ENCODE measurements at places on chromosomes 16 and 17.

- DNase-seq: no peak
These were observed 52.8 kb downstream of the ABR start for GRCh38 chr17:1126801-1127550.

GRCh38 chr17:60129164-60129563 lies 20.6 kb upstream of the CA4 start:
- no peak for DNase-seq

GRCh38 chr16:50476486-50477255 lies 71.5 kb upstream of the NKD1 start:
- no peak for DNase-seq

- DNase-seq: no peak
These were observed 626 bp downstream of the TUBB3 start for GRCh38 chr16:89923640-89924296.

- no peak for DNase-seq
These were observed 21.1 kb downstream of the MEOX1 start for GRCh38 chr17:43640491-43641252.

DNA sequence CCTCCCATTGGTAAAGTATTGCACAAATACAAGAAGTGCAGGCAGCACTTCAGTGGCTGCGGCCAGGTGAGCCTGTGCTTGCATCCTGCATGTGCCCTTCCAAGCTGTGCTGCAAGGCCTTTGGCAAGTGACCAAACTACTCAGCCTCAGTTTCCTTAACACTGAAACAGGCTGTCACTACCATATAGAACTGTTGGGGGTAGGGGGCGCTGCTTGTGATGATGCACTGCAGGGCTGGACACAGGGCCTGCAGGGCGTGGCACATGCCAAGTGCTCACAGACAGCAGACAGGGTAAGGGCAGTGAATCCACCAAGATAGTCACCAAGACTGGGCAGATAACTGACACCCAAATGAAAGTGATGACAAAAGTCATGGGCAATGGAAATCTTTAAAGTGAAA lies 65.6 kb upstream of the SREBF1 start:
- no peak for DNase-seq

DNA sequence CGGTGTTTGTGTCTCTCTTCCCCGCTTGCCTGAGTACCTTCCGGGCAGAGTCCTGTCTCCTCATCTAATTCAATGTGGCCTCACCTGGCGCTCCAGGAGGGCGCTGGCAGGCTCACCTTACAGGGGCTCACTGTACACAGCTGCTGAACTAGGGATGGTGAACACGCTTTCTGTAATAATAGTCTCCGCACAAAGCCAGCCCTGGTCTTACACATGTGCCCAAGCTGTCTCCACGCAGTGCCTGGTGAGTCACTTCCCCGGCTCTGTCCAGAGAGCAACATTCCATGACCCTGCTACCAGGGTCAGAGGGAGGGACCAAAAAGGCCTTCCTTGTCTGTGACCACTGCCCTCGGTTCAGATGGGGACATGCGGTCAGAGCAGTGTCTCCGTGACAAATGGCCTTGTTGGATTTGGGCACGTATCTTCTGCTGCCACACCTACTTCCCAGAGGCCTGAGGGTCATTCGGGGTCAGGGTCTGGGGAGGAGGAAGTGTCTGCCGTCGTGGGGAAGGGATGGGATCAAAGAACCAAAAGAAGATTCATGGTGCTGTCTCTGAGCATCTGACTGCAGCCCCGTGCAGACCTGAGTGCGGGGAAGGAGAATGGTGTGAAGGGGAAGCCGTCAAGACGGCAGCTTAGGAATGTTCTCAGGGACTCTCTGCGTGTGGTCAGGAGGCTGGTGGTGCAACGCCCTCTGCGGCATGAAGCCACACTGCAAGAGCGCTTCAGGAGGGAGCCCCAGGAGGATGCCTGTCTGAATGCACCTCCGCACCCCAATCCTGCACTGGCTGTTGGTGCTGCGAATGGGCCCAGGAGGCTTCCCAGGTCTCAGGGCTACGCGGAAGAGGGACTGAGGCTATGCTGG lies 68.8 kb downstream of the IL21R start:
- no peak for DNase-seq

DNA sequence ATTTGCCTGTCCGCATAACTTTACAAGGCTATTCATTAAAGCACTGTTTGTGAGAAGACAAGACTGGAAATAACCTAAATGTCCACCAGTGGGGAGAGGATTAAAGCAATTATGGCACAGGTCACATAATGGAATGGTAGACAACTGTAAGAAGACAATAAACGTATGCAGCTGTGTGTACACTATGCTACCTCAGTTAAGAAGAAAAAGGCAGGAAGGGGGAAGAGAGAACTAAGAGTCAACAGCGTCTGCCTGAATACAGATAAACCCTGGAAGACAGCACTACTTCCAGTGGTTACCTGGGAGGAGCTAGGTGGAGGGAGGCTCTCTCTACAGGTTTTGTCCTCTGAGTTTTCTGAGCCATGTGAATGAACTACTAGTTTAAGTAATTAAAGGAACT lies 15.3 kb downstream of the CREBBP start:
- DNase-seq: no peak

- DNase-seq: no peak
These were observed 72.9 kb upstream of the CHMP6 start for GRCh38 chr17:80918731-80919130.

- DNase-seq: no peak
These were observed 18.2 kb downstream of the EMC8 start for GRCh38 chr16:85781156-85781555.

DNA sequence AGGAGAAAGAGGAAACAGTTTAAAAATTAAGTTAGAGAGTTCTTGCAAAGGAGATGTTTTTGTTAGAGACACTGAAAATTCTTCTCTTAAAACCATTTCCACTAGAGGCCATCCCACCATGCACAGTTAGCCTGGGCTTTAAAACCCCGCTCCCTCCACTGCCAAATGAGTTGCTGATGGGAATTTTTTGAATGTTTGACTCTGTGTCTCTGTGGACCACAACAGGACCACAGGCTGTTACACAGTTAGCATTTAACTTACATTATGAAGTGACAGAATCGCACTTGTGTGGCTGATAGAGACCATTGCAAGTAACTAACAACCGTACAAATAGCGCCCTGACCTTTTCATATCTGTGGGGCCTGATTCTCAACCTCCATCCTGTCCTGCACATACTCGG lies 74.7 kb upstream of the TBX2 start:
- DNase-seq: no peak

GRCh38 chr17:75785016-75785890 lies 647 bp downstream of the UNK start:
- peak; percentile 76 for DNase-seq

DNA sequence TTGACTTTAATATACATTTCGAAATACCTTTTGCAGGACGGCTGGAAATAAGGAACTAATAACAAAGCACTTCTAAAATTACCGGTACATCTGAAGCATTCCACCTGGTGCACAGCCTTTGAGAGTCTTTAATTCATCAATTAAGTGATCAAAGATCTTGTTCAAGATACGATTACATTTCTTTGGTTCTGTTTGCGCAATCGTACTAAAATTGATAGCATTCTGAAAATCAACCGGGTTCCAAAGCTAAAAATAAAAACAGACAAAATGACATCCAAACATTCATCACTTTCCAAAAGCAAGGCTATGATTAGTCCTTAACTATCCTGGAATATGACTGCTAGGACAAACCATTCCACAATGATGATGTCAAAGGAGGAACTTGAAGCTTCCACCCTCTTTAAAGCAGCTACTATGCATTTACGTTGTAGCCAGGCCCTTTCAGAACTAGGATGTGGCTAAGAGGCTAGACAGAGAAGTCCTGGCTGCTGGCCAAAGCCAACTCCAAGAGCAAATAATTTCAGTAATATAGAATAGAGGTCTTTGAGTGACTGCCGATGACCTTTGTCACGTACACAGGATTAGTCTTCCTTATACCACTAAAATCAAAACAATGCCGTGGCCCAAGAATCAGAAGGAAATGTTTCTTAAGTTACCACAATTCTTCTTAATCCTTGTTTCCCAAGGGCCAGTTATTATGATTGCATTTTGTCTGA lies 299.8 kb upstream of the PSMD7 start:
- no peak for DNase-seq

- DNase-seq: no peak
These were observed 6.6 kb downstream of the RNF112 start for GRCh38 chr17:19417611-19418010.

GRCh38 chr17:40531051-40531991 lies 29.9 kb upstream of the TNS4 start:
- DNase-seq: peak; percentile 56

DNA sequence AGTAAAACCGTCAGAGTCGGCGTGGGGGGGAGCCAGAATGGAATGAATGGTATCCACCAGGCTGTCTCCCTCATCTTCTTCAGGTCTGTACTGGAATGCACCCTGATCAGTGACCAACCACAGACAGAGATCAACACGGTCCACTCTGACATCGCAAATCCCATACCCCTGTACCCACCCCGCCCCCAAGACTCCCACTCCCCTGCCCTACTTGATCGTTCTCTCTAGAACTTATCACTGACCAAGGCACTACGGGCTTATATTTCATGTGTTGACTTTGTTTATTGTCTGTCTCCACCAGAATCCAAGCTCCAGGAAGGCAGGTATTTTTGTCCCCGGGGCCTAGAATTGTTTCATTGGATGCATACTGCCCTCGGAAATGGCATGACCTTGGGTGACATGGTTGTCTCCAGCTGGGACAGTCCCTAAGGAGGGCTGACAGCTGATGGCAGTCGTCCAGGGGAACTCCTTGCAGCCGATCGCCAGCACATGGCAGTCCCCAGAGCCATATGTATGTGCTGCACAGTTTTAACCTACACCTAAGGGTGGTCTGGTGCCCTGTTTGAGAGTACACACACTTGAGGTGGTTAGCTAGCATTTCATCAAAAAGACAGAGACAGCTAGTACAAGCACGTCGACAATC lies 526 bp upstream of the MFSD6L start:
- no peak for DNase-seq

- DNase-seq: peak; percentile 96
These were observed 15.8 kb downstream of the TMC6 start for GRCh38 chr17:78112518-78113471.

- no peak for DNase-seq
These were observed 58.1 kb downstream of the C16orf78 start for GRCh38 chr16:49431591-49432290.

- DNase-seq: no peak
These were observed 4.1 kb upstream of the SALL1 start for GRCh38 chr16:51155199-51155607.

- DNase-seq: no peak
These were observed 4.6 kb upstream of the PYDC1 start for GRCh38 chr16:31221357-31222160.

Data from activated CD8-positive, alpha-beta memory T cell treated with anti-CD3 and anti-CD28 coated beads for 48 hours (primary cell).